ENCODE measurements at places on chromosomes 7 and 10. TPM values are rescaled to one million over a fixed set of nuclear protein-coding genes. Genes with fewer than 3 reads are reported as not detected.

DNA sequence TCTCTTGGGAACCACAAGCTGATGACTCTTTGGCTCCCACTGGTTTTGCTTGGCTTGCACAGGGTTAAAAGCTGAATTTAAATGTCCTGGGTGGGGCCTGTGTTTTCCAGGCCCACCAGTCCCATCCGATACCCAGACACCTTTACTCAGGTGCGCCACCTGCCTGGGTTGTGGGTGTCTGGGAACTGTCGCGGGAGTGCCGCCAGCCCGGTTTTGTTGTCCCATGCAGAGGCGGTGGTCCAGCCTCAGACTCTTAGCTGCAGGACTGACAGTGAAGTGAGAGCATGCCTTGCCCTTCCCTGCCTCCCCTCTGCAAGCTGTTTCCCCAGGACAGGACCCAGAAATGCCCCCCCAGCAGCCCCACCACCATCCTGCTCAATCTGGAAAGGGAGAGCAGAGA is 255.6 kb upstream of the ZNF32 start:
- no peak for DNase-seq

GRCh38 chr7:36638586-36639263 is 85.6 kb downstream of the AOAH start:
- no peak for DNase-seq

The MOGAT3 gene
- not detected for total RNA-seq

The SLC29A4 gene
- 0.24 TPM for total RNA-seq

The SPDYE1 gene
- not detected for total RNA-seq

The TMEM26 gene
- total RNA-seq: not detected

The GLI3 gene
- 0.13 TPM for total RNA-seq

The ASZ1 gene
- total RNA-seq: not detected

- no peak for DNase-seq
These were observed 27.0 kb downstream of the PDZD8 start for GRCh38 chr10:117348236-117348635.

The MUC3A gene
- total RNA-seq: not detected

The FGL2 gene
- 0.37 TPM for total RNA-seq

The CAV2 gene
- total RNA-seq: not detected

DNA sequence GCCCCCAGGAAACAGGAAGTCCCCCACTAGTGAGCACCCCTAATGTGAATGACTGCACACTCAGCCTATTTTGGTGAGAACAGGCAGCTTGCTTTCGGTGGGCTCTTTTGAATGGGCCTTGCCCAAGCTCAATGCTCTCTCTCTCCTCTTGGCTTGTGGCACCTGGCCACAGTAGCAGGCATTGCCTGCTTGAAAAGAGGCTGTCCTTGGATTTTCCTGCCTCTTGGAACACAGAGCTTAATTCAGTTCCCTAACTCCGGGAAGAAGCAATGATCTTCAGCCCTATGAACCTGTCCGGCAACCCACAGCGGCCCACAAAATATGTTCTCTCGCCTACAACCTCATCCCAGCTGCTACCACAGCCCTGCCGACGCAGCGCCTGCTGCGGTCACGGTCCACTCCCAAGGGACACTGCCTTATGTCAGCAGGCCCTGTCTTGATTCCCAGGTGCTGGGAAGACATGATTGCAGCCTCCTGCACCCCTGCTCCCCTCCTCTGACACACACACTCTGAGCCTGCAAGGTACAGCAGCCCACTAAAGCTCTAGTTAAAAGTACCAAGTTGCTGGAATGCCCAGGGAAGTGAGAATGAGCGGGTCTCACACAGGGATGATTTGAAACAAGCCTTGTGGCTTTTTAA is 715.5 kb upstream of the GALNT17 start:
- DNase-seq: no peak

DNA sequence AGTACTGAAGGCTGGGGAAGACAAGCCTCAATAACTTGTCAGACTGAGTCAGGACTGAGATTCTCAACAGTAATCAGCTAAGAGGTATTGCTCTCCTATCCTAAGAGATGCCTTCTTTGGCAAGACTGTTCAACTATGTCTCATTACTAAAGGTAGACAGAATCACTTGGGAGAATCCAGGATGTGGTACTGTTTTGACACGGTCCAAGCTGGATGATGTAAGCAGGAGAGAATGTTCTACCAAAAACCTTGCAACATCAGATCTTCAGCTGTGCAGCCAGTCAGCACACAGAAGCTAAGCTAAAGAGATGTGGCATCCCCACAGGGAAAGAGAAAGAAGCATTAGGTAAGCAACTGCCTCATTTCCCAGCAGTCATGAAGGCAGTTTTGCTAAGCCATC is 391.4 kb downstream of the NRG3 start:
- no peak for DNase-seq

The DNAJC12 gene
- 0.84 TPM for total RNA-seq

DNA sequence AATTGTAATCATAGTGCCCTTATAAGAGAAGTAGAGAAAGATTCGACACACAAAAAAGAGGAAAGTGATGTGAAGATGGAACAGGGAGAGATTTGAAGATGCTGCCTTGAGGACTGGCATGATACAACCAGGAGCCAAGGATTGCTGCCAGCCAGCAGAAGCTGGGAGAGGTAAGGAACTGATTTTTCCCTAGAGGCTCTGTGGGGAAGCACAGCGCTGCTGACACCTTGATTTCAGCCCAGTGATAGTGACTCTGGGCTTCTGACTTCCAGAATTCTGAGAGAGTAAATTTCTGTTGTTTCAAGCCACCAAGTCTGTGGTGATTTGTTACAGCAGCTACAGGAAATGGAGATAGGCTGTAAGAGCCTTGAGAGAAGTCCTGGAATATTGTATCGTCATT is 98.2 kb downstream of the RAB11FIP2 start:
- no peak for DNase-seq

DNA sequence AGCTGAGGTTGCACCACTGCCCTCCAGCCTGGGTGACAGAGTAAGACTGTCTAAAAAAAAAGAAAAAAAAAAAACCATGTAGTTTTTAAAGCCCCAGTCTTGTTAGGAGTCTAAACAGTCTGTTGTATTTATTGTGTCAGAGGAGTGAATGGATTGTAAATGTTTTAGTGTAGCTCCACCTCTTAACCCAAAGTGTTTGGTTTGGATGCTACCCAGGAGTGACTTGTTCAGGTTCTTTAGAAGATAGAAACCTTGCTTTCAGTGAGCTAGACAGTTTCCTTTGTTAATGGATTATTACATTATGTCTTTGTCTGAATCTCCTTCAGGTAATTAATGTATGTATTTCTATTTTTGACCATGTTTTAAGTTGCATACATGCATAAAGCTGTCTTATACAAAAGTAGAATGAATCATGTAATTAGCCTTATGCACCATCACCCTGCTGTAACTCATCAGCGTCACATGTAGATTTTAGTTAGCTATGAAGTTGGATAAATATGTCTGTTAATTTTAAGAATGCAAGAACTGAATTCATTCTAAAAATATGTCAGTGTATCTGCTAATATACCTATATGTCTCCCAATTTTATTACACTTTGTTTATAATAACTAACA is 97.7 kb downstream of the TAF3 start:
- DNase-seq: no peak

- no peak for DNase-seq
These were observed 54.1 kb downstream of the ABLIM1 start for GRCh38 chr10:114603948-114604347.

The GNB2 gene
- total RNA-seq: 209 TPM

- DNase-seq: no peak
These were observed 3.5 kb downstream of the ASB13 start for GRCh38 chr10:5662708-5663579.

- no peak for DNase-seq
These were observed 190.2 kb downstream of the SORCS3 start for GRCh38 chr10:104831272-104831671.

The AGR2 gene
- total RNA-seq: 0.95 TPM

- DNase-seq: no peak
These were observed 11.3 kb downstream of the NOD1 start for GRCh38 chr7:30467271-30467670.

The ECD gene
- 38.9 TPM for total RNA-seq

The EVX1 gene
- not detected for total RNA-seq

Measured in activated T-cell treated with anti-CD3 and anti-CD28 coated beads, Interleukin-2, amount 50 U/mL, for 4 hours (primary cell).